ENCODE measurements at places on chromosomes 6 and 20. TPM values are rescaled to one million over a fixed set of nuclear protein-coding genes. Genes with fewer than 3 reads are reported as not detected.

DNA sequence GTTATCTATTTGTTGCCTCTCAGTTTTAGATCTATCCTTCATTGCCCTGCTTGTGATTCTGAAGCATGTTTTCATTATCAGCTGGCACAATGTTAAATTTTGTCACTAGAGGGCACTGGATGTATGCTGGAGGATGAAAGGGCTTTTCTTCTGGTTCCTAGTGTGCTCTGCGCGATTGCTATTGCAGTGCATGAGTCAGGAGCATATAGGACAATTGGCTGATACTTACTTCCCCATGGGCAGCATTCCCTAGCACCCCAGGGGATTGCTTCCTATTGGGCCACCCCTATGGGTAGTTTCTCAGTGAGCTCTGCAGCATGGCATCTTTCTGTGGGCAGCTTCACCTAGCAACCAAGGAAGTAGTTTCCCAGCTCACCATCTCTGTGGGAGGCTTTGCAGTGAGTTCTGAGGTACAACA is 280.3 kb upstream of the SYNCRIP start:
- H3K4me1 ChIP-seq, result no peaks in the 10 kb centered on the region
- no peaks in the 10 kb centered on the region for H3K36me3 ChIP-seq
- DNase-seq, result no peak
- no peaks in the 10 kb centered on the region for H3K27me3 ChIP-seq
- H3K4me3 ChIP-seq, result no peak overlapping the region

- H3K36me3 ChIP-seq, result no peaks in the 10 kb centered on the region
- H3K27me3 ChIP-seq, result no peaks in the 10 kb centered on the region
- no peaks in the 10 kb centered on the region for H3K4me1 ChIP-seq
Observed at GRCh38 chr20:15528391-15529111, 1044.7 kb downstream of the KIF16B start.

Gene RBM39
- total RNA-seq, result 128 TPM

DNA sequence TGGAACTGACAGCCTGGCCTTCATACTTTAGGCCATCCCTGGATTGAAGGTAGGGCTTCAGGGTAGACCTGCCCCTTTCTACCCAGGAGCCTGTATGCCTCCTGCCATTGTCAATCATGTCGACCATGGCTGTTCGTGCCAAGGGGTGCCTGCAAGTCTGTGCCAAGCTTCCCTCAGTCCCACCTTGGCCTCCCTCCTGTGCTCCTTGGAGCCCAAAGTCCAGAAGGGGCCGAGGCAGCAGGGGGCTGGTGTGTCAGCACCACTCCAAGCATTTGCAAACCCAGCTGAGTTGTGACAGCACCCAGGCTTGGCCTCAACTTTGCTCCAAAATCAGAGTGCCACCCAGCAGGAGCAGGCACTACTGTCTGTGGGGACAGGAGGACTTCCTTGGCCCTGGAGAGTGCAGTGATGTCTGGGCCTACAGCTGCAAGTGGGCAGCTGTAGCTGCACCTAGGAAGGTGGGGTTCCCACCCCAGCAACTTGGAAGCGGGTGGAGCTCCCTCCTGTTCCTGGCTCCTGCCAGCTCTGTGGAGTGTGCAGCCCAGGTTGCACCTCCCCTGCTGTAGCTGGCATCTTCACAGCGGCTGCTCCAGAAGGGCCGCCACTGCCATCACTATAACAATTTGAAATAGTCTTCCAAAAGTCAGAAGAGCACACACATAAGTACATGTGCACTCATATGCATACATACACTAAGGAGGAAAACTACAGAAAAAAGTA is 1719.3 kb downstream of the HACE1 start:
- H3K4me3 ChIP-seq, result no peak overlapping the region
- no peak for DNase-seq
- H3K27me3 ChIP-seq, result no peaks in the 10 kb centered on the region
- H3K36me3 ChIP-seq, result no peaks in the 10 kb centered on the region
- H3K4me1 ChIP-seq, result no peaks in the 10 kb centered on the region
- no peak overlapping the region for H3K27ac ChIP-seq

- H3K4me1 ChIP-seq, result peaks cover 17% of the 10 kb centered on the region
- no peak overlapping the region for H3K27ac ChIP-seq
- H3K36me3 ChIP-seq, result no peaks in the 10 kb centered on the region
- no peak for DNase-seq
Observed at GRCh38 chr20:31577194-31577593, 27.9 kb upstream of the ID1 start.

DNA sequence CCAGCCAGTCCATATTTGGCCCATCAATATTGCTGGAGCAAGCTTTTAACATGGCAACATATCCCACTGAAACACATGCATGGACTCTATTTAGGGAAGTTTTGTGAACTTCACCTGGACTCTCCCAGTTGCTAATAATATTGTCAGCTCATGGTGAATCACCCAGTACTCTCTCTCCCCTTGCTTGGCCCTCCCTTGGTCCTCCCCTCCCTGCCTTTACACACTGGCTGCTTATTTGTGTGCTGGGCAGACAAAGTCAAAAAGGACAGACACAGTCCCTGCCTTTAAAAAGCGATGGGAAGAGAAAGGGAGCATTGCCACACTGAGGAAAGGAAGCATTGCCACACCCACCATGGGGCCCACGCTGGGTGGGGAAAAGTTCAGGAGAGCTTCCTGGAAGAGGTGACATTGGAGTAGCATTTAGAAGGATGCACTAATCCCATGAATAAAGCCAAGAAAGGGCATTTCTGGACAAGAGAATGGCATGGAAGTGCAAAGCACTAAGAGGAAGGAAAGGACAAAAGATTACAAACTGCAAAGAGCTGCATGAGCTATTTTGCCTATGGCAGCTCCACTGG is 143.4 kb upstream of the EXOC2 start:
- no peaks in the 10 kb centered on the region for H3K27me3 ChIP-seq
- no peak overlapping the region for H3K4me3 ChIP-seq
- H3K27ac ChIP-seq, result peak overlapping the region; percentile 66
- DNase-seq, result no peak
- no peaks in the 10 kb centered on the region for H3K36me3 ChIP-seq

- H3K27ac ChIP-seq, result no peak overlapping the region
- H3K4me1 ChIP-seq, result no peaks in the 10 kb centered on the region
- no peaks in the 10 kb centered on the region for H3K27me3 ChIP-seq
- no peak for DNase-seq
- no peak overlapping the region for H3K4me3 ChIP-seq
- H3K36me3 ChIP-seq, result no peaks in the 10 kb centered on the region
Observed at GRCh38 chr6:45086360-45087084, 241.6 kb upstream of the RUNX2 start.

- H3K4me3 ChIP-seq, result peak overlapping the region; percentile 57
- H3K27me3 ChIP-seq, result no peaks in the 10 kb centered on the region
- H3K27ac ChIP-seq, result peak overlapping the region; percentile 85
- H3K4me1 ChIP-seq, result peaks cover 18% of the 10 kb centered on the region
- no peak for DNase-seq
Observed at GRCh38 chr6:31775633-31776484, 1.3 kb downstream of the VWA7 start.

DNA sequence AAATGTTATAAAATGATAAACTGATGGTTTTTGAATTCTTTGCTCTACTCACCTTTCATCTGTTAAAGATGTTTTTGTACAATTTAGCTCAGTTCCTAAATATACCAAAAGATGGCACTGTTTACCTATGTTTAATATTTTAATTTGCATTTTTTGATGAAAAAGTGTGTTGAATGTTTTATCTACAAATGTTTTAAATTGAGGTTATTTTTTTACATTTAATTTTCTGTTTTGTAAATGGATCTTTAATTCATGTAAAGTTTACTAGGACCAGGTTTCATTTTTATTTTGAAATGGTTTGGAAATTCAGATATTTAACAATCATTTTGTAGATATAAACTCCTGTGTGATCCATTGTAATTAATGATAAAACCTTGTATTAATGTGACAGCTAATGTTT is 30.0 kb downstream of the CDKAL1 start:
- no peak for DNase-seq
- no peak overlapping the region for H3K27ac ChIP-seq
- no peaks in the 10 kb centered on the region for H3K27me3 ChIP-seq
- no peak overlapping the region for H3K4me3 ChIP-seq

DNA sequence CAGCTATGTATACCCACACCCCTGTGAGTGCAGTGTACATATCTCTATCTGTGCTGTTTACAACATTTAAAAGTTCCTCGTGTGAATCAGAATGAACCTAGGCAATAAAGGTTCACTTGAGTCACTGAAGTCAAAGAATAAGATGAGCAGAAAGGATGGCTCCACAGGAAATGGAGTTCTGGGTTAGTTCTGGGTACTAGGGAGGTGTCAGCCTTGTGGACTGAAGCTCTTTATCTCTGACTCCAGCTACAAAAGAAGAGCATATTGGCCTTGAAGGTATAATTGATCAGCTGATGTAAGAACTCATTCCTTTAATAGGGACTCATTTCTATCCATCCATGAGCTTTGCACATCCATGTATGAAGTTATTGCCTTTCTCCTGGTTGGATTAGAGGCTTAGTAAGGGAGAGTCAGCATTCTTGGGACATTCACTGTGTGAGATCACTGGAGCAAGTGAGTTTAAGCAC is 73.9 kb upstream of the BACH2 start:
- H3K36me3 ChIP-seq, result no peaks in the 10 kb centered on the region
- no peak overlapping the region for H3K4me3 ChIP-seq
- H3K27me3 ChIP-seq, result no peaks in the 10 kb centered on the region
- DNase-seq, result no peak
- H3K27ac ChIP-seq, result no peak overlapping the region

Gene ULBP3
- total RNA-seq, result 0.99 TPM

DNA sequence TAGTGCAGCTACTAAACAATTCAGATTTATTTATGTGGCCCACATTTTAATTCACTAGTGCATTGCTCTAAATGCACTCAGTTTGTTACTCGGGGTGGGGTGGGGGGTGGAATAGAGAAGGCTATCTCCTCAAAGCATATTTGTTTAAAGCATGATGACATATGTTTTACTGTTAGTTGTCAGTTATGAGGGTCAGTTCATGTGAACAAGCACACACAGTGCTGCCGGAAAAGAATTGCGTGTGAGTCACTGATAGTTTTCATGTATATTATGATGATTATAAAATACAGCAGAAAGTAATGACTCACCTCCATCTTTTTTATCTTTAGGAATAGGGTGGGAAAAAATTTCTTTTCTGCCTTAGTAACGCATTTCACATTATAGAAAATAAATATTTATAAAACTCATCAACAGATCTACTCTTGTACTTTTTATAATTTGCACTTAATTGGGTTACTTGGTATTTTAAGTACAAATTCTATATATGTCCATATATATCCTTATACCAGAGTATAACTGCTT is 42.2 kb upstream of the STXBP5 start:
- H3K4me3 ChIP-seq, result no peak overlapping the region
- no peaks in the 10 kb centered on the region for H3K27me3 ChIP-seq
- peaks cover 2% of the 10 kb centered on the region for H3K4me1 ChIP-seq
- no peak for DNase-seq
- no peak overlapping the region for H3K27ac ChIP-seq

DNA sequence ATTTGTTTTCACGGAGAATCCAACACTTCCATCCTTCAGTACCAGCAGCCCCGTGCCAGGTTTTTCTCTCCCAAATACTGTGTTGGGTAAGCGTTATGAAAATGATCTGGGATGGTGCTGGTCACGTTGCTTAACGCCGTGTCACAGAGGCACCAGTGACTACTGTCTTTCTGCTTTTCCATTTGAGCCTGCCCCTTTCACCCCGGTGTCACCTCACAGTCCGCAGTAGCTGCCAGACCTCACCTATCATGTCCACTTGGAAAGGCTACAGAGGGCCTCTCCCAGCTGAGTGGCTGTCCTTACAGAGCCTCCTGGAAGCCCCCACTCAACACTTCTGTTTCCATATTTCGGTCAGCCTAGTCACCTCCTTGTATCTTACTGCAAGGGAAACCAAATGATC is 176.5 kb upstream of the ARID1B start:
- no peak overlapping the region for H3K4me3 ChIP-seq
- no peaks in the 10 kb centered on the region for H3K27me3 ChIP-seq
- no peak for DNase-seq
- H3K4me1 ChIP-seq, result peaks cover 14% of the 10 kb centered on the region

GRCh38 chr20:52655395-52655794 is 316.8 kb upstream of the TSHZ2 start:
- H3K4me3 ChIP-seq, result no peak overlapping the region
- H3K27me3 ChIP-seq, result no peaks in the 10 kb centered on the region
- H3K4me1 ChIP-seq, result no peaks in the 10 kb centered on the region

DNA sequence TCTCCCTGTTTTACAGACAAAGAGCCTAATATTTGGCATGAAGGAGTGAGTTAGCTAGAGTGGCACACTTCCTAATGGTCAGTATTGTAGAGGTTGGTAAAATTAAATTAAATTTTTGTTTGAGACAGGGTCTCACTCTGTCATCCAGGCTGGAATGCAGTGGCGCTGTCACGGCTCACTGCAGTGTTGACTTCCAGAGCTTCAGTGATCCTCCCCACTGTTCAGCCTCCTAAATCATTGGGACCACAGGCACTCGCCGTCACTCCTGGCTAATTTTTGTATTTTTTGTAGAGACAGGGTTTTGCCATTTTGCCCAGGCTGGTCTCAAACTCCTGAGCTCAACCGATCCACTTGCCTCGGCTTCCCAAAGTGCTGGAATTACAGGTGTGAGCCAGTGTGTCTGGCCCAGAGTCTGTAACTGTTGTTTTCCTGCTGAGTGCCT is 70.9 kb downstream of the SCAND1 start:
- DNase-seq, result no peak
- H3K4me3 ChIP-seq, result no peak overlapping the region
- peak overlapping the region; percentile 29 for H3K27ac ChIP-seq
- H3K27me3 ChIP-seq, result no peaks in the 10 kb centered on the region
- peaks cover 25% of the 10 kb centered on the region for H3K4me1 ChIP-seq
- peaks cover 2% of the 10 kb centered on the region for H3K36me3 ChIP-seq

DNA sequence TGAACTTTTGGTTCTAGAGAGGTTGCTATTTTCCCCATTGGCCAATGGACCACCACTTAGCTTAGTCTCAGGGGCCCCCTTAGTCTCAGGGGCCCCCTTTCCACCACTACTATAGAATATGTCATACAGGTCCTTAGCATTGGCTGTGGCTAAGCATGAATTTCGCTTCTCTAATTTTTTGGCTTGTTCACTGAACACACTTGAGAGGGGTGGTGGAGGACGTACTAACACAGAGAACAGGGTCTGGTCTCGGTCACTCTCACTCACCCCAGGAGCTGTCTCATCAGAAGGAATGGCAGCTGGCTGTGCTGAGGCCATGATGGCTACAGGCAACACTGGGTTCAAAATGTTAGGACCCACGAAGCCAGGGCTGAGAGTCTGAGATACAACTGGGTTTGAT is 30.3 kb downstream of the ZNF318 start:
- peaks cover 65% of the 10 kb centered on the region for H3K36me3 ChIP-seq
- H3K27ac ChIP-seq, result no peak overlapping the region
- no peaks in the 10 kb centered on the region for H3K27me3 ChIP-seq

GRCh38 chr6:19137505-19137904 is 699.7 kb upstream of the ID4 start:
- no peaks in the 10 kb centered on the region for H3K4me1 ChIP-seq
- no peaks in the 10 kb centered on the region for H3K36me3 ChIP-seq
- DNase-seq, result no peak

GRCh38 chr6:55980627-55981211 is 105.3 kb upstream of the BMP5 start:
- no peak for DNase-seq
- no peaks in the 10 kb centered on the region for H3K27me3 ChIP-seq
- H3K27ac ChIP-seq, result no peak overlapping the region
- H3K36me3 ChIP-seq, result no peaks in the 10 kb centered on the region
- H3K4me3 ChIP-seq, result no peak overlapping the region
- no peaks in the 10 kb centered on the region for H3K4me1 ChIP-seq

- no peak for DNase-seq
- H3K36me3 ChIP-seq, result no peaks in the 10 kb centered on the region
- no peaks in the 10 kb centered on the region for H3K27me3 ChIP-seq
- peaks cover 9% of the 10 kb centered on the region for H3K4me1 ChIP-seq
- H3K27ac ChIP-seq, result no peak overlapping the region
- H3K4me3 ChIP-seq, result no peak overlapping the region
Observed at GRCh38 chr6:107441682-107442081, 17.7 kb downstream of the PDSS2 start.

Data from left ventricle myocardium inferior (tissue), 1 donor.